ENCODE measurements at places on chromosomes 6 and 20. TPM values are rescaled to one million over a fixed set of nuclear protein-coding genes. Genes with fewer than 3 reads are reported as not detected.

Gene AGER
- polyA plus RNA-seq: 2.6 TPM

- no peak for DNase-seq
These were observed 64.9 kb upstream of the MEI4 start for GRCh38 chr6:77587963-77588362.

- DNase-seq: no peak
These were observed 25.8 kb downstream of the HLA-E start for GRCh38 chr6:30515106-30515505.

- no peak for DNase-seq
These were observed 69.0 kb downstream of the AFG1L start for GRCh38 chr6:108363889-108364313.

GRCh38 chr6:52552278-52552643, 24.6 kb downstream of the TRAM2 start:
- DNase-seq: no peak

- DNase-seq: no peak
These were observed 73.0 kb upstream of the OPRM1 start for GRCh38 chr6:153966001-153966400.

- DNase-seq: no peak
These were observed 101.5 kb upstream of the SCP2D1 start for GRCh38 chr20:18712131-18712530.

DNA sequence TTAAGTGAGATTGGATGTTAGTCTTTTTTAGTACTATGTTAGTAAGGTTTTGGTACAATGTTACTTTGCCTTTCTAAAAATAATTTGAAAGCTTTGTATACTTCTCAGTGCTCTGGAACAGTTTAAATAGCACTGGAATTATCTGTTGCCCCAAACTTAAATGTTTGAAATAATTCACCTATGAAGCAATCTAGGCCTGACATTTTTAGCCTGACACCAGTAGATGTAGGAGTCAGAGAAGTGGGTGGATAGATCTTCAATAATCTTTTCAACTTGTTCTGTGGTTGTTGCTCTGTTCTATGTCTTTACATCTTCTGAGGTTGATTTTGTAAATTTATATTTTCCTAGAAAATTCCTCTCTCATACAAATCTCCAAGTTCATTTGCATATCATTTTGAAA, 103.1 kb upstream of the ADGRF1 start:
- no peak for DNase-seq
